Kidney epithelial cell (primary cell): ENCODE measurements at places on chromosomes 3 and 15. TPM values are rescaled to one million over a fixed set of nuclear protein-coding genes. Genes with fewer than 3 reads are reported as not detected.

GRCh38 chr3:11651900-11652299 lies 8.2 kb upstream of the VGLL4 start:
- DNase-seq, result no peak

GRCh38 chr3:190586631-190587011 lies 72.7 kb downstream of the IL1RAP start:
- peak; percentile 70 for DNase-seq

GRCh38 chr3:187025254-187025655 lies 94.9 kb downstream of the ST6GAL1 start:
- DNase-seq, result no peak

DNA sequence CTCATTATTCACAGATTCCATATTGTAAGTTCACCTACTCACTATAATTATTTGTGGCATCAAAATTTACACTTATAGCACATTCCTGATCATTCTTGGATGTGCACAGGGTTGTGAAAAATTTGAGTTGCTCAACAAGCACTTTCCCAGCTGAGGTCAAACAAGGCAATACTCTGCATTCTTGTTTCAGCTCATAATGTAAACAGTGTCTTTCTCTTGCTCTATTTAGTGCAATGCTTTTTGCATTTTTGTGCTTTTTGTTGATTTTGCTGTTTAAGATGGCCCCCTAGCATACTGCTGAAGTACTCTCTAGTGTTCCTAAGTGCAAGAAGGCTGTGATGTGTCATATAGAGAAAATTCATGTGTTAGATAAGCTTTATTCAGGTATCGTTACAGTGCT lies 66.7 kb upstream of the TNIK start:
- DNase-seq, result no peak

- DNase-seq, result no peak
Observed at GRCh38 chr3:155210736-155211135, 82.7 kb downstream of the STRIT1 start.

- DNase-seq, result no peak
Observed at GRCh38 chr3:170007031-170007663, 30.6 kb upstream of the GPR160 start.

GRCh38 chr3:159627634-159628033 lies 361.0 kb upstream of the IL12A start:
- DNase-seq, result no peak

Gene GRK7
- not detected in 2 replicates for total RNA-seq

Gene LRTM1
- not detected in 2 replicates for total RNA-seq

Gene ZKSCAN7
- total RNA-seq, result 5.3 and 6.9 TPM in 2 replicates

Gene IQCH
- total RNA-seq, result 3.0 and 6.3 TPM in 2 replicates

Gene CNTN3
- 2.0 and 2.6 TPM in 2 replicates for total RNA-seq

Gene GABRB3
- total RNA-seq, result 0.21 and 0.96 TPM in 2 replicates
